Activated CD8-positive, alpha-beta memory T cell treated with anti-CD3 and anti-CD28 coated beads for 4 hours (primary cell): ENCODE measurements at places on chromosomes 6 and 20.

GRCh38 chr6:134020543-134020942 lies 31.9 kb downstream of the SLC2A12 start:
- DNase-seq = no peak

DNA sequence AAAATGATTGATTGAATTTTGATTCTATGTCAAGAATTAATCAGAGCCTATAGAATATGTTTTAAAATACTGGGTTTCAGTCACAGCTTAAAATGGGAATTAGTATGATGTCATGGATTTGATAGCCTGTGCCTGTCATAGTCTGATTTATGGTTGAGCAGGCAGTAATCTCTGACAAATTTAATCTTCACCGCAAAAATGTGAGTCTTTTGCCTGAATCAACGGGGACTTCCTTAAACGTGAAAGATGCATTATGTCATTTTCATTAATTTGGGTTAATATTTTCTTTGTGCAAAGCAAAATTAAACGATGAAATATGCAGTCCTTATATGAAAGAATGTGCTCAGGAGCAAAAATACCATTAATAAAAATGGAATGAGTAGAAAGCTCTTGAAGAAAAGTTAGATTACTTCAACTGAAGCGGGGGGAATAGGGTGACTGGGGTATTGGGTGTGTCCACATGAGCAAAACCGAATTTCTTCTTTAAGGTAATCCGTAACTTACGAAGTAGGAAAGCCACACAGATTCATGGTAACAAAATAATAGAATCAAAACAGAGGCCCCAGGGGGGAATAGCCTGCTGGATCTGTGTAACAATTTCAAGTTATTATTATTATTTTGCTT lies 339.6 kb upstream of the NOX3 start:
- no peak for DNase-seq

DNA sequence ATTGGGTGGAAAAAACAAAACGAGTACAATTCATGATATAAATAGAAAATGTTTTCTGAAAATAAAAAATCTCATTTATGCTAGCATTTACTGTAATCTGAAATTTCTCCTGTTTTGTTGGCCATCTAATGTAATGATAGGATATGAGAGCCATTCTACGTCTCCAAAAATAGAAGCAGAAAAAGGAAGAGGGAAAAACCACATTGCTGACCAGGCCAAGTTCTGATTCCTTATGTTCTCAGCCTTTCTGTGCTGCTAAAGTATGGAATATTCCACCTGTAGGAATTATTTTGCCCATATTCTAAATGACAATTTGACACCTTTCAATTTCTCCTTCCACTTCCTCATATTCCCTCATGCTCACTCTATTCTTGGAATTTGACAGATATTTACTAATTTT lies 110.2 kb downstream of the TBXT start:
- no peak for DNase-seq

GRCh38 chr6:66418906-66419305 lies 711.9 kb upstream of the EYS start:
- DNase-seq = no peak

GRCh38 chr6:41039060-41039998 lies at the start of gene UNC5CL:
TSS of gene UNC5CL (minus strand) at chr6:41039221. CDS start at chr6:41035074, 4,147 bp downstream.
- no peak for DNase-seq

DNA sequence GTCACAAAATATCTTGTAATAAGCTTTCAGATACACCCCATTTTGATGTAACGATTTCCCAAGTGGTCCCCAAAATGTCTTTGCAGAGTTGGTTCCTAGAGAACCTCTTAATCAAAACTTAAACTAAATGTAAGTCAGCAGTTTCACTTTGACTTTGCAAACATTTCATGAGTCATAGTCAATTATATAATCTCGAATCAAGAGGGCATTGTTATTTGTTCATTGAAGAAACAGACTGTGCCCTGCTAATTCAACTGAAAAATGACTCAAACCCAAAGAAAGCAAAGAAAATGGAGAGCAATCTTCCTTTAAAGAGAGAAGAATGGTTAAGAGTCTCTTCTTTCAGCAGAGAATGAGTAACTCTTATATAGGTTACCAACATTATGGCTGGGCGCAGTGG lies 58.3 kb downstream of the IPCEF1 start:
- DNase-seq = no peak

DNA sequence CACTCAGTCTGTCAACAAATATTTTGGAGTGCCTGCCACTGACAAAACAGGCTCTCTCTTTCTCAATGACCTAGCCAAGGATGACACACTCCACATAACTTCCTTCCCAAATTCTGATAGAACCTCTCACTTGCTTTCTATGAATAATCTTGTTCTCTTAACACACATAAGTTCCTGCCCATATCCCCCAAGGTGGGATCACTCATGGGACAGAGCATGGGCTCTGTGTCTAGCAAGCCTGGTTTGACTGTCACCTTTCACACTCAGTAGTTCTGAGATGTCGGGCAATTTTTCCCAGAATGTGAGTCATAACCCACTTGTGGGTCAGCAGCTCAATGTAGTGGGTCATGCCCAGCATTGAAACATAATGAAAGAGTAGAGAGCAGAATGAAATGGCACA lies 78.1 kb downstream of the LRFN2 start:
- DNase-seq = no peak

GRCh38 chr20:37302981-37303380 lies 13.5 kb downstream of the MANBAL start:
- DNase-seq = no peak

DNA sequence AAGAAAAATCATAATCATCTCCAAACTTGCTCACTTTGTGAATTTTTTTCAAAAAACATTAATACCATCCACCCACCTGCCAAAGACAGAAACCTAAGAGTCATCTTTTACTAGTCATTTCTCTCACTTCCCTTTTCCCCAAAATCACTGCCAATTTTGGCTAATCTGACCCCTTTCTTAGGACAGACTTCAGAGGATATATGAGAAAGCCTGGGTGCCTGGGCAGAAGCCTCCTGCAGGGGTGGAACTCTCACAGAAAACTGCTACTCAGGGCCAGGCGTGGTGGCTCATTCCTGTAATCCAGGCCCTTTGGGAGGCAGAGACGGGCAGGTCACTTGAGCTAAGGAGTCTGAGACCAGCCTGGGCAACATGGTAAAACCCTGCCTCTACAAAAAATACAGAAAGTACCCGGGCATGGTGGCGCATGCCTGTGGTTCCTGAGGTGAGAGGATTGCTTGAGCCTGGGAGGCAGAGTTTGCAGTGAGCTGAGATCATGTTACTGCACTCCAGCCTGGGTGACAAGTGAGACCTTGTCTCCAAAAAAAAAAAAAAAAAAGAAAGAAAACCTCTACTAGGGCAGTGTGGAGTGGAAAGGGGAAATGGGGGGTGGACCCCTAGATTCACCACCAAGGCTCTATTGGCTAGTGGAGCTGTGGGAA lies 3.8 kb downstream of the DEK start:
- DNase-seq = no peak

DNA sequence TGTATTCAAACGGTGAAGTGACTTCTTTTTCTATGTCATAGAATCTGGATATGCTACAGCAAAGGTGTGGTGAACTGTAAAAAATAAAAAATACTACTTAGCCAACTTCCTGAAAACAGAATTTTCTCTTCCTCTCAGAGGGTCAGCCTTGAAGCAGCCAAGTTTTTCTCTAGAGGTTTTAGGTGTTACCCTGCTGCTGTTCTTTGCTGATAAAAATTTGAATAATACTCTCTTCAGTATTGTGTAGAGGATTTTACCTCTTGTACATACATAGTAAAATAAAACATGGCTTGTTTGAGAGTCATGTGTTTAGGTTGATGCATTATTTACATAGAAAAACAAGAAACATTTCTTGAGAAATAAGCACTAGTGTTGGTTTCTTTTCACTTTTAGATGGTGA lies 458.4 kb downstream of the TBC1D32 start:
- no peak for DNase-seq

GRCh38 chr6:132931313-132931712 lies 116.9 kb downstream of the RPS12 start:
- no peak for DNase-seq

DNA sequence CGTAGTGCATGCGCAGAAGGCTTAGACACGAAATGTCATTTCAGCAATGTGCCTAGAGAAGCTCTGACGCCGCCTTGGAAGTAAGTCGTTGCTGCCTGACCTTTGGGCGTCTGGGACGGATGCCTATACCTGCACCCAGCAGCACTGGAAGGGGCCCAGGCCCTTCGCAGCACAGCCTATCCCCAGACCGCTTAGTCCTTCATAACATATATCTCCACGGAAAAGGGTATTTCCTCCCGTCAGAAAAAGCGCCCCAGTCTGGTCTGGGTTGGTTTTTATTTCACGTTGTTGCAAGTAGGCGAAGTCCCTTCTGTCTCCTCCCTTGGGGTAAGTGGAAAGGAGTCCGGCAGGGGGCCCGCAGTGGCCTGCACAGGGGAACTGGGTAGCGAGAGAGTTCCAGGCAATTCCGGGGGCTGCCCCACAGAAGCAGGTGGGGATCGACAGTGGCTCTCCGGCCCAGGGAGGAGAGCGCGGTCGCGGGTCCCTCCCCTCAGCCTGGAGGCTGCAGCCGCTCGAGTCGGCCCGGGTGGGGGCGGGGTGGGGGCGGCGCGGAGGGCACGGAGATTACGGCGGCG lies 559 bp upstream of the EYA4 start:
- DNase-seq = no peak

GRCh38 chr6:72504406-72504805 lies 117.5 kb upstream of the KCNQ5 start:
- no peak for DNase-seq

GRCh38 chr6:153056308-153056707 lies 53.8 kb upstream of the MTRF1L start:
- no peak for DNase-seq

DNA sequence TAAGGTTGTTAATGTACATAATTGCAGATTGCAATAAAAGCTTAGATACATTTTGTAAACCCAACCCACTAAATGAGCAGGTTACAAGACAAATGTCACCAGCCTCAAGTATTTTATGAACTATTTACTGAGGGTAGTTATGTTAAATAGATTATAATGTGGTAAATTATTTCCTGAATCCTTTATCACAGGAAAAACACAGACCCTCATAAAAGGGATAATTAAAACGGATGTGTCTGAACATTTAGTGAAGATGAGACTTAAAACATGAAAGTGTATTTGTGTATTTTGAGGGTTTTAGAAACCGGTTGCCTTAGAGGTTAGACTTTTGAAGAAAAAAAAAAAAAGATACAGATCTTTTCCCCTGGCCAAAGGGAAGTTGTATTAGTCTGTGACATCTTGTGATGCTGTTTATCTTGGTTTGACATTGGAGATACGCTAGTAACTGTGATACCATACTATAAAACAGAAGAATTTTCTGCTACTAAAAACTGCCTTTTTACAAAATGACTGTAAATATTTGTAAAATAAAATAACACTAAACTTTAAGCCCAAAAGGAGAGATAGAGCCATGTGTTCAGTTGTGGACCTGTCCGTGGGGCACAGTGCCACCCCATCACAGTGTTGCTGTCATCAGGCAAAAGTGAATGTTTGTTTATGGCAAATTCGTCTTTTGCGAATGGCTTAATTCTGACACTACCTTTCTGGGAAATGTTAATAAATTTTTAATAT lies 9.7 kb downstream of the DYNLT1 start:
- DNase-seq = no peak

DNA sequence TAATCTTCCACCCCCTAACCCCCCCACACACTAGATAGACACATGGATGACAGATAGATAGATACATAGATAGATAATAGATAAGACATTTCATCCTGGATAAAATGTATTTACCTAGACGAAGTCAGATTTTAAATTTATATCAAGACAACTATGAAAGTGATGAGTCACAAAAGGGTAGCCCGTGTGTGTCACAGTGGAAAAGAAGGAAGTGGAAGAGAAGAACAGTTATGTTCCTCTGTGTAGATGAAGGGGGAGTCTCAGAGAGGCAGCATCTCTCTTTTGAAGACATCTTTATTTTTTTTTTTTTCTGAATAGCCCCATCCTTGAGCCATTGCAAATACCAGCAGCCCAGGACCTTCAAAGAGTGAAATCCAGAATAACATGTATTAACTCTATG lies 121.7 kb upstream of the VGLL2 start:
- no peak for DNase-seq

DNA sequence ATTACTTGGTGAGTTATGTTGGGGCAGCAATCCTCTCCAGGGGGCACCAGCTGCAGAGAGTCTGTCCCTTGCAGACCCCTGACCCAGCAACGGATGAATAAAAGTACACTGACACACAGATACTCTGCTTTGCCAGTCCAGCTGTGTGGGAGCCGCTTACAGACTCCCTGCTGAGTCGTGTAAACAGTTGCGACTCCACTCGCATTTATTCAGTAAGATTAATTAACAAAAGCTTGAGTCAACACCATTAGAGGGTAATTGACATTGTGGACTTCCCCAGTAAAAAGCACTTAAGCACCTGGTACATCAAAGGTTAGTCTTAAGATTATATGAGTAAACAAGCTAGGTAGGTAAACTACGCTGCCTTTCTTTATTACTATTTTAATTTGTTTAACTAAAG lies 92.0 kb upstream of the TMEM181 start:
- DNase-seq = no peak

DNA sequence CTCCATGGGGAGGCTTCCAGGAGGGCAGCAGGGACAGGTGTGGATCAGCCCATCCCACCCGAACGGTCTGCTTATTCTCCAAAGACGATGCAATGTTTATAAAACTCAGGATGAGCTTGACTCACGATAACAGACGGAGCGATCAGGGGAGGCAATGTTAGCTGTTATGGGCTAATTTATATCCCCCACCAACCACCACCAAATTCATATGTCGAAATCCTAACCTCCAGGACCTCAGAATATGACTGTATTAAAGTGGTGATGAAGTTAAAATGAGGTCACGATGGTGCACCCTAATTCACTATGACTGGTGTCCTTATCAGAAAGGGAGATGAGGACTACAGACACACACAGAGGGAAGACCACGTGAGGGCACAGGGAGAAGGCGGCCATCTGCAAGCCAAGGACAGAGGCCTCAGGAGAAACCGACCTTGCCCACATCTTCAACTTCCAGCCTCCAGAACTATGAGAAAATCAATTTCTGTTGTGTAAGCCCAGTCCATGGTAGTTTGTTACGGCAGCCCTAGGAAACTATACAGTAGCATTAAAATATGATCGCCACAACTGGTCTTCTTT lies 7.0 kb downstream of the ADTRP start:
- DNase-seq = no peak

GRCh38 chr6:157019115-157019641 lies 242.0 kb downstream of the ARID1B start:
- DNase-seq = no peak

GRCh38 chr6:42471714-42472113 lies 20.0 kb upstream of the TRERF1 start:
- DNase-seq = no peak

- DNase-seq = no peak
Measured at GRCh38 chr20:47815416-47815806, 30.1 kb upstream of the SULF2 start.

- no peak for DNase-seq
Measured at GRCh38 chr6:122365775-122366403, 33.6 kb upstream of the HSF2 start.

DNA sequence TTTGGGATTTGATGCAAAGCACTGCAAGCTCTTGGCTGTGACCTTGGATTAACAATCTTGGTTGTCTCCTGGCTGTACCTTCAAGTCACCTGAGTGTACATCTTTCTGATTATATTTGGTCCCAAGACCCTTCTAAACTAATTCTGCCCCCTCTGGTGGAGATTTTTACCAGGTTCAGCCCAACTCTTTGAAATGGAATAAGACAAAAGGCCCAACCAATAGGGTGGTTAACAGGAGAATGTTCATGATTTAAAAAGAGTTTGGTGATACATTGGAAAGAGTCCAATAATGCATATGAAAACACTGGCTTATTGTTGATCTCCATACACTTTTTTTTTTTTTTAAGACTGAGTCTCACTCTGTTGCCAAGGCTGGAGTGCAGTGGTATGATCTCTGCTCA lies 77.5 kb upstream of the CD83 start:
- no peak for DNase-seq

- DNase-seq = no peak
Measured at GRCh38 chr6:156309017-156309416, 468.2 kb upstream of the ARID1B start.
